ENCODE measurements at places on chromosomes 2 and 18.

GRCh38 chr18:50639711-50640110 lies 79.8 kb downstream of the MAPK4 start:
- DNase-seq, result no peak

DNA sequence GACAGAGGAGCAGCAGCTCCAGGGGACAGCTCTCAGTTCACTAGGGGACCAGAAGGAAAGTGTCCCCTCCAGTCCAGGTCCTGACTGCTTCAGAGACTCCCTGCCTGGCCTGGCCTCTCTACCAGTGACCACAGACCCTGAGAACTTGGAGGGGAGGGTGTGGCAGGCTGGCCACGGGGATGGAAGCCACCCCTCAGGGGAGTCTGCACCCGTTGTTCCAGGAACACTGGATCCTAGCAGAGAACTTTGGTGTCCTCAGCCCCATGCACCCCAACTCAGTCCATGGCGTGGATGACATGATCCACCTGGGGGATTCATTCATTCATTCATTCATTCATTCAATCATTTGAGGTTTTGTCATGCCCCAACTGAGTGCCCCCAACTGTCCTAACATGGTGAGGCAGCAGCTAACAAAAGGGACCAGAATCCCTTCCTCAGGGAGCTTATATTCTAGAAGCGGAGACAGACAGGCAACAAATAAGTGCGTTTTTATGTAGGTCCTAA lies 31.9 kb downstream of the MYO7B start:
- no peak for DNase-seq

DNA sequence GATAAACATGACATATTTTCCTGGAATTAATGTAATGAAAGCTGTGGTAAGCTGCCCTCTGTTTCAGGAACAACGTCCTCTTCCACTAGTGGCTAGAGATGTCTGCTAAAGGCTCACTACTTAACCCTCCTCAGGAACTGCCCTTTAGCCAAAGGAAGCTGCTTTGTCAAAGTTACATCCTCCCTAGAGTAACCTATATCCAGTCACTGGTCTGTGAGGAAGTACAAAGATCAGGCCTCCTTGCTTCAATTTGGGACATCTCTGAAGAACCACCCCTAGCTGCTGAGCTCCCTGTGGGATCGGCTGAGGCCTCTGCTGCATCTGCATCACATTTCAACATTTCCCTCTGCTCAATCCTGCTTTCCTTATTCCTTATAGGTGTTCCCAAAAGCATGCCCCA lies 107.8 kb downstream of the PRELID3A start:
- no peak for DNase-seq

GRCh38 chr2:68336192-68336591 lies 16.4 kb upstream of the CNRIP1 start:
- no peak for DNase-seq

- no peak for DNase-seq
These were observed at the start of gene FSHR for GRCh38 chr2:49154140-49154539. TSS of gene FSHR (minus strand) at chr2:49154515. CDS start at chr2:49154417, 98 bp downstream.

- DNase-seq, result peak; percentile 33
These were observed 10.4 kb upstream of the FAM228A start for GRCh38 chr2:24164416-24164973.

DNA sequence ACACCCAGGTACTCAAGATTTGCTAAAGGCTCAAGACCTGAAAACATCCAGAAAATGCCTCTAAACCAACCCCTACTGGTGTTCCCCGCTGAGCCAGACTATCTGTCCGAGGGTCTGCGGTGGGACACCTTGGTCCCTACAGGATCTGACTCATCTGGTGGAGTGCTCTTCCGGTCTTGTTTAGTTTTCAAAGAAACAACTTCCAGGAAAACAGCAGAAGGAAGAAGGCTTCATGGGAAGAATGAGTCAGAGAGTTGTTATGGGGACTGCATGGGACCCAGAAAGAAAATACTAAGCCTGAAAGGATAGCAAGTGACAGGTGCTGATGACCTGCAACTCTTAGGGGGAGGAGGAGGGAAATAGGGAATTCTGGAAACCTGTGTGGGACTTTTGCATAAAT lies 41.3 kb downstream of the ZFP36L2 start:
- no peak for DNase-seq
